ENCODE measurements at places on chromosomes 6 and 20.

DNA sequence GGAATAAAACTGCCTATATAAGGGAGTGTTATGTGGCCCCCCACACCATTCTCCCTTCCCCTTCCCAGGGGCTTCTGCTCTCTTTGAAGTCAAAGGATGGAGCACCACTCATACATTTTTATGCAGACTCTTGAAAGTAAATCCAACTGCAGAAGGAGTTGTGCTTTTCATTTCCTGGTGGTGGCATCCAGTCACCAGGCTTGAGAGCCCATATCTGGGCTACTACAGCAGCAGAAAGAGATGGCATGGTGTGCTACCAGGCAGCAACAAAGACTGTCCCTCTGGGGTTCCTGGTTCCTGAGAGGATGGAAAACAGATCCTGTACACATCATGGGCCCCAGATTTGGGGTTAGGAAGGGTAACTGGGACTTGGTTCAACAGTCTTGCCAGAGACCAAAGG lies 226.4 kb downstream of the CLIC5 start:
- no peak for DNase-seq

GRCh38 chr6:106858653-106859092 lies 115.9 kb downstream of the CD24 start:
- DNase-seq = no peak

GRCh38 chr20:44154521-44155001 lies 32.4 kb downstream of the JPH2 start:
- DNase-seq = no peak

DNA sequence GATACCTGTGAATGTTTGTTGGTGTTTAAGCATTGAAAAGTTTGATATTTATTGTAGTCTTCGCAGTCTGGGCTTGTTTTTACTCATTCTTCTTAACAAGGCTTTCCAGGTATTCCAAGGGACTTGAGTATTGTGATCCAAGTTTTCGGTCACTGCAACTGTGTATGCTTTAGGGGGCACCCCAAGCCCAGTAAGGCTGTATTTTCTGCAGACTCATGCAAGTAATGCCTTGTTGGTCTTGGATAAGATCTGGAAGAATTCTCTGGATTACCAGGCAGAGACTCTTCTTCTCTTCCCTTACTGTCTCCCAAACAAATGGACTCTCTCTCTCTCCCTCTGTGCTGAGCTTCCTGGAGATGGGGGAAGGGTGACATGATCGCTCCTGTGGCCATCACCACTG lies 82.1 kb downstream of the RFPL4B start:
- no peak for DNase-seq

GRCh38 chr6:54958446-54958845 lies 111.9 kb downstream of the FAM83B start:
- no peak for DNase-seq

- DNase-seq = no peak
These were observed 23.2 kb downstream of the HLA-DPA1 start for GRCh38 chr6:33050014-33050810.

- DNase-seq = no peak
These were observed 324.9 kb upstream of the CITED2 start for GRCh38 chr6:139699335-139699734.

DNA sequence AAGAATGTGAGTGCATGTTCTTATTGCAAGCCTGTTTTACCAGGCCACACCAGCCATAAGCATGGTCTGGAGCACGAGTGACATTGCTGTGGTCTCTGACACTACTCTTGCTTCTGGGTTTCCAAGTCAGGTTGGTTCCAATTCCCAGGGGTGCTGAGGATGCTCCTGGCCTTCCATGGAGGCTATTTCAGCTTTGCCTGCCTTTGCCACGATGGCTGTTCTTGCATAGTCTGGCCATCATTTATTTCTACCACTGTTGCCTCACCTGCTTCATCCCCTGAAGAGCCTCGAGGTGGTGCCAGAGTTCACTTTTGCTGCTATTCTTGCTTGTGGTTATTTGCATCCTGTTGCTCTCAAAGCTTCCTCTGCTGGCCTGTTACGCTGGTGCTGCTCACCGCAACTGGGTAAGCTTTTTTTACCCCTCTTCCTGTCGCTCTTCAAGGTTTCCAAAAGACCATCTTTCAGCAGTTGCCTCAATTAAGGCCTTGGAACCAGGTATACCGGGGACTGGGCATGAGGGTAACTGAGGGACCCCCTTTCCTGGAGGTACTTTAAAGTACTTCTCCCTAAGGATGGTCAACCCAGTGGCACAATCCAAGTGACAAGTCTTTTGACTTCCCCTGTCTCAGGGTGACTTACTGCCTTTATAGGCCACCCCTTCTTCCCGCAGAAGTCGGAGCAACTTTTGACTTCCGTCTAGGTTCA lies 64.5 kb downstream of the AKAP7 start:
- peak; percentile 67 for DNase-seq

- DNase-seq = no peak
These were observed 137.5 kb downstream of the FOXA2 start for GRCh38 chr20:22446613-22447446.

DNA sequence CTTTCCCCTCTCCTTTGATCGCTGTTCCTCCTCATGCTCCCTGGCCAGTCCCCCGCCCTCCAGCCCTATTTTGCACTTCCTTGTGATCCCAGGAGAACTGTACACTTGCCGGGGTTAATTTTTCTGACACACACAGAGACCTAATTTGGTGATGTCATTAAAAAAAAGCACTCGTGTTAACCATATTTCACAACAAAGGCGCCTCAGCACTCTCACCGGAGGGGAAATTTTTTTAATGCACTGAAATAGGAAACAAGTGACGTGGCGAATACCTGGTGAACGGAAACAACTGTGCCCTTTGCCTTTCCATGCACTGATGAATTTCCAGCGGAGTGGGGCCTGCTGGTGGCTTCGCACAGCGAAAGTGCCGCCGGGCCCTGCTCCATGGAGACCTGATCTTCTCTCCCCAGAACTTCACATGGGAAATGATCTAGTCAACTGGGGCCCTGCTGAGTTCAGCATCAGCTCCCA lies 53.9 kb upstream of the TAGAP start:
- DNase-seq = no peak

DNA sequence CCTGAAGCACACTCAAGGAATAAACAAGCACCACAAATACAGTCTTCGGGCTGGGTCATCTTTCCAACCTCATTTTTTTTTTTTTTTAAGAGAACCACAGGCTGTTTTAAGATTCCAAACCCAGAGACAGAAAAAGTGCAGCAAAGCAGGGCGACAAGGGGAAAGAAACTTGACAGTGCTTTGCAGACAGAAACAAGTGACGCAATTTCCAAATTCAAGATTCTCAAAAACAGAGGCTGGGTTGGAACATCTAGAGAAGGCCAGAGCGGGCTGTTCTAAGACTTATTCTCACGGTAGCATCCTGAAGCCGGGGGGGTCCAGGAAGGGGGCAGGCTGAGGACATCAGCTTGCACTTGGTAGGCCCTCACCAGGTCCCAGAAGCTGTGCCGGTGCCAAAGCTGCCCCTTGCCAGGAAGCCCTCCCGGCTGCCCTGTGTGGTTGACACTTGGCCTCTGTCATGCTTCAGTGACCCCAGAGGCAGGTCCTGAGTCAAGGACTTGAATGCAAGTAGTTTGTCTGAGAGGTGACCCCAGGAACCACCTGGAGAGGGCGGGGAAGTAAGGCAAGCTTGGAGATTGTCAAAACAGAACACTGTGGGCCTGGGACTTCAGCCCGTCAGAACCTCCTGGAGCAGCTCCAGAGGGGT lies 50.5 kb downstream of the BMP7 start:
- DNase-seq = no peak

DNA sequence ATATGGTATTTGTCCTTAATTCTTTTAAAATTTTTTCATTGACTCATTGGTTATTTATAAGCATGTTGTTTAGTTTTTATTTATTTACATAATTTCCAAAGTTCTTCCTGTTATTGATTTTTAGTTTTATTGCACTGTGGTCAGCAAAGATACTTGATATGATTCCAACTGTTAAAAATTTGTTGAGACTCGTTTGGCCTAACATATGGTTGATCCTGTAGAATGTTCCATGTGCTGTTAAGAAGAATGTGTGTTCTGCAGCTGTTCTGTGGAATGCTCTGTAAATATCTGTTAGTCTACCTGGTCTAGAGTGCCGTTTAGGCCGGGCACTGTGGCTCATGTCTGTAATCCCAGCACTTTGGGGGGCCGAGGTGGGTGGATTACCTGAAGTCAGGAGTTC lies 197.7 kb downstream of the CD109 start:
- no peak for DNase-seq

DNA sequence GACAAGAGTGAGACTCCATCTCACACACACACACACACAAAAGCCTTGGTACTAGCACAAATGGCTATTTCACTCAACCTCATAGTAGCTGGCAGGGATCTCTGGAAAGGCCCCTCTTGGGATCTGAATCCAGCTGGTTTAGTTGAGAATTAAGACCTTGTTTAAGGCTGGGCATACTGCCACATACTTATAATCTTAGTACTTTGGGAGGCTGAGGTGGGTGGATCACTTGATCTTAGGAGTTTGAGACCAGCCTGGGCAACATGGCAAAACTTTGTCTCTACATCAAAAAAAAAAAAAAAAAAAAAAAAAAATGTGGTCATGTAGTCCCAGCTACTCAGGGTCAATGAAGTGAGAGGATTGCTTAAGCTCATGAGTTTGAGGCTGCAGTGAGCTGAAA lies 628.3 kb downstream of the MMUT start:
- DNase-seq = no peak

DNA sequence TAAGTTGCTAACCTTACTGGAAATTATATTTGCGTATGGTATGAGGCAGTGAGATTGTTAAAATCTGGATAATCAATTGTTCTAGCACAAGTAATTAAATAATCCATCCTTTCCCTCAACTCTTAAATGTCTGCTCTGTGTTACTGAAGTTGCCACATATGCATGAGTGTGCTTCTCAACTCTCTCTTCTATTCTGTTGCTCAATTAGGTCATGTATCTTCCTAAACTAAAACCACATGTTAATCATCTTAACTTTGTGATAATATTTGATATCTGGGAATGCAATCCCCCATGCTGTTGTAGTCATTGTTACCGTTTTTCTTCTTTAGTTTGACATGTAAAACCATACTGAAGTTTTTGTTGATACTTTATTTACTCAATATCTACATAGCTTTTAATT lies 63.5 kb upstream of the STMND1 start:
- no peak for DNase-seq

- no peak for DNase-seq
These were observed 92.3 kb downstream of the ATRN start for GRCh38 chr20:3563133-3563532.

GRCh38 chr6:33566182-33567084 lies 13.6 kb downstream of the BAK1 start:
- no peak for DNase-seq

- DNase-seq = no peak
These were observed 32.5 kb downstream of the SLC22A2 start for GRCh38 chr6:160226118-160226591.

All from GM18507 (cell line).